NCI-H1417 treated with DMSO at 0.1 percent for 48 hours (cell line): ENCODE measurements at places on chromosomes 13 and 19.
A peak's percentile ranks its signal among the peaks of the same experiment; 100 is the strongest.

DNA sequence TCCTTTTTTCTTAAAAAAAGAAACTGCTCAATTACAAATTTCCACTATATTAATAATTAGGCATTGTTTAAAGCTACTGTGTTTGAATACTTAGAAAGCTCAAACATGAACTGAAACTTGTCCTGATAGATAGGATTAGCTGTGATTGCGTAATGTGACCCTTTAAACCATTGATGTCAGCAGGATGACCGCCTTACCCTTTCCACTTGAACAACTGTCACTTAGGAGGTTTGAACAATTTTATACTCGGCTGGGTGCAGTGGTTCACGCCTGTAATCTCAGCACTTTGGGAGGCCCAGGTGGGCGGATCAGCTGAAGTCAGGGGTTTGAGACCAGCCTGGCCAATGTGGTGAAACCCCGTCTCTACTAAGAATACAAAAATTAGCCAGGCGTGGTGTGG lies 2.9 kb downstream of the LAMP1 start:
- no peak for DNase-seq

DNA sequence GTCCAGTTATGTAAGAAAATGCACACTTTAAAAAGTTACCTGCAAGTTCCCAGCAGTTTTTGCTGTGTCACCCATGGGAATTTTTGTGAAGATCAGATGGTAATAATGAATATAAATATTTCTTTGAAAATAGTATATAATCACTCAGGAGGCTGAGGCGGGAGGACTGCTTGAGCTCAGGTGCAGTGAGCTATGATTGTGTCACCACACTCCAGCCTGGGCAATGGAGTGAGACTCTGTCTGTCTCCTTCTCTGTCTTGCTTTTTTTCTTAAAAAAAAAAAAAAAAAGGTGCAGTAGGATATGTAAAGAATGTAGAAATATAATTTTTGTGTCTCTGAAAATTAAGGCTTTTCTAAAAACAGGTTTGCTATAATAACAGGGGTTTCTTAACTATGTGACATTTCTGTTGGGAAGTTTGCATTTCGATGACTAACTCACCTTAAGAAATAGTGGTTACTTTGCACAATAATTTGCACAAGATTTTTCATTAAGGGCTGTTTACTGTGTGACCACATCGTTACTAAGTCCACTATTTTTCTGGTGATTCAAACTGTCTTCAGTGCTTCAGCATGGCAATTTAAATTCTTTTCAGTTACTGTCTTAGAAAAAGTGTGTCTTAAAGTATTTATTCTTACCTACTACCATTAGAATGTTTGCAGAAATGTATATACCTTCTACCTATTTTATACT lies 37.3 kb downstream of the DNAJC3 start:
- DNase-seq: no peak

GRCh38 chr19:20969498-20969897 lies 46.4 kb downstream of the ZNF85 start:
- no peak for DNase-seq

- no peak for DNase-seq
Measured at GRCh38 chr13:73829416-73829815, 304.8 kb downstream of the KLF12 start.

DNA sequence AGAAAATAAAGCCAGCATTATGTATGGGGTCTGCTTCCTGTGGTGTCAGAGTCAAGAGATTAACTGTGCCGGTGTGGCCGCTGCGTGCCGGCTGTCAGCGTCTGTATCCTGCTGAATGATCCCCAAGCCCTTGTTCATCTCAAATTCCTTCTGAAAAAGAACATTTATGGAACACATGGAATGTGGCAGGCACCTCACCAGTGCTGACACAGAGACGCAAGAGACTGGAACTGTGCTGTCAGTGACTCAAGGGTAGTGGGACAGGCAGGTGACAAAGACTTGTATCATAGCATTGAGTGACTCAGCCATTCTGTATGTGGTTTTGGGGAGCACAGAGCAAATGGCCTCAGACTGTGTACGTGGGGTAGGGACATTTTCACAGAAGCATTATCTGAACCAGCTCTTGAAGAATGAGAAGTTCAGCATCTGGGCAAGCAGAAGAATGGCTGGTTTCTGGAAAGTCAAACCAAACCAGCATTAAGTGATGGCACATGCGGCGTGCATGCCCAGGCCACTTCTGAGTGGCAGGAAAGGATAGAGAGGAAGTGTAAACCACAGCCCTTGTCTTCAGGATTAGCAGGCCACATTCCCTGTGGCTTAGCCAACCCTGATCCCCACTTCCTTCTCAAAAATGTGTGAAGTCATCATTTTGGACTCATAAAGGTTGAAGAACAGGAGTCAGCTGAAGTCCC lies 54.0 kb upstream of the IRS2 start:
- no peak for DNase-seq

- peak; percentile 83 for DNase-seq
Measured at GRCh38 chr19:58386576-58387337, at the start of gene RPS5. TSS of gene RPS5 (plus strand) at chr19:58387269. CDS start at chr19:58388138, 869 bp downstream.

- no peak for DNase-seq
Measured at GRCh38 chr19:13095393-13095784, 7.3 kb downstream of the LYL1 start.

DNA sequence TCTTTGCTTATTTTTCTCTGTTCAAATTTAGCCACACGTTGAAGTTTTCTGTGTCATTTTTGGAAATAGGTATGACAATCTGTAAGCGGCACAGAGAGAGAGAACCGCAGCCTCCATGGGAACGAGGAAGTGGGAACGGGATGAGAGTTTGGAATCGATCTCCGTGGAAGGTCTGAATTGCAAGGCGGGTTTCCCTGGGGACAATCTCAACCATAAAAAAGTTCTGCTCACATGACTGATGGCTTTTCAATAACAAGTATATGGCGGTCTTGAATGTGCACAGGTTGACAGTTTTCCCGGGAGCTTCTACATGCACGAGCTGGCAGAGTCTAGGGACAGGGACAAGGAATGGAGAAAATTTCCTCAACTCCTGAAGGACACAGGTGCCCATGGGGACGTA lies 90.9 kb downstream of the INSR start:
- DNase-seq: no peak
